Brain pericyte (primary cell): ENCODE measurements at places on chromosomes 11 and 22.

GRCh38 chr11:45752106-45752505 lies 52.8 kb upstream of the SLC35C1 start:
- DNase-seq = no peak

DNA sequence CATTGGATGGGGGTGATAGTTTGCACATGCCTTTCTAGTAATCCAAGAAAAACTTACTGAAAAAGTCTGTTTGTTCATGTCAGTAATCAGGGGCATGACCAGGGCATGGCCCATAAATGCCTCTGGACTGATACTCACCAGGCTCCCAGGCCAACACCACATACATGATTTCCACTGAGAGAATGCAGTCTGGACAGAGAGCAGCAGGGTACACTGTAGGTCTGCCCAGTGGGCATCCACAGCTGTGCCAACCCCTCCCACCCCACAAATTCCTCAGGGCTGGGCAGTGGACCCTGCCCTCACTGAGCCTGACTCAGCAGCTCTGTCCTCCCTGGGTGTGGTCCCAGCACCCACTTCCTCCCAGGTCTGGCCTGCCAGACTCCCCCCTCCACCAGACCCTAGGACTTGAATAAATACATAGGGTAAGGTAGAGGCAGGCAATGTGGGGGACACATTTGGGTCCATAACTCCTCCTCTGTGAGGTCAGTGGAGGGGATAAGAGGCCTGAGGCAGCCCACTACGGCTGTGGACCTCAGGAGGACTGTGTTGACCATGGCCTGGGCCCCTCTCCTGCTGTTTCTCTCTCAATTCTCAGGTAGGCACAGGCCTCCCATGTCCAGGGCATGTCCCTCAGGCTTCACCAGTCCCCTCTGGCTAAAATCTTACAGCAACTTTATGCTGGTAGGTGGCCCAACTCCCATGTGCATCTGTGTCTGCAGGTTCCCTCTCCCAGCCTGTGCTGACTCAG lies 92.2 kb upstream of the TOP3B start:
- no peak for DNase-seq

DNA sequence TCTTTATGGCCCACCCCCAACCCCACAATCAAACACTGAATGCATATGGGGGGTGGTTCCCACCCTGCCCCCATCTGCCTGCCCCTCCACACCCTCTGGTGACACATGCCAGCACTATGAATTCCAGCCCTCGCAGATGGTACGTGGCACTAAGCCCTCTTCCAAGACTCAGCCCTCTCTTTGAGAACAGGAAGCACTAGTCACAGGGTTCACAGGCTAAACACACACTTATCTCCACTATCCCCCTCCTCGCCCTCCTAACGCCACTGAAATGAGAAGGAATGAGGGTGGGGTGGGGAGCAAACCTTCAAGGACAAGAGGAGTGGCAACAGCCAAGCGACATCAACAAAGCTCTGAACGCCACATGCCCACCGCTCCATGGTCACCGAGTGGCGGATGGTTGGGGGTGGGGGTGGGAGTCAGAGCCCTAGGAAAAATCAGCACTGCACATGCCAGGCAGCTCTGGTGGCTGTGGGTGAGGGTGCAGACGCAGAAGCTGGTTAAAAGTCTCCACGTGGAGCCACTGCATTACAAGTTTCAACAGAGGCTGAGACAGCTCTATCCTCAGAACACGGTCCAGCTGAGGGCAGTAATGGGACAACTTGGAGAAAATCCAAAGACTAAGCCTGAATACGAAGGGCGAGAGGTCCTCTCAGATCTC lies 33.6 kb downstream of the TMEM184B start:
- no peak for DNase-seq

DNA sequence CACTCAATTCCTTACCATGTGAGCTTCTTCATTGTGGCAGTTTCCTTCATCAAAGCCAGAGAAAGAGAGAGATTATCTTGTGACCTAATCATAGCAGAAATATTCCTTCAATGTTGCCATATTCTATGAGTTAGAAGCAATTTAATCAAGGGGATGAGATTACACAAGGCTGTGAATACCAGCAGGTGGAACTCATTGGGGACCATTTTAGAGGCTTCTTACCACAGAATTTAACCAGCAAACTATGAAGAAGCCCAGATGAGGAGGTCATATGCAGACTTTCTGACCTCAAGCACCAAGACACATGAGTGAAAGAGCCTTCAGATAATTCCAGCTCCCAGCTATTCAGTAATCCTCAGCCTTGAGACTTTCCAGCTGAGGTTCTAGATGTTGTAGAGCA lies 51.3 kb downstream of the ADM start:
- no peak for DNase-seq

DNA sequence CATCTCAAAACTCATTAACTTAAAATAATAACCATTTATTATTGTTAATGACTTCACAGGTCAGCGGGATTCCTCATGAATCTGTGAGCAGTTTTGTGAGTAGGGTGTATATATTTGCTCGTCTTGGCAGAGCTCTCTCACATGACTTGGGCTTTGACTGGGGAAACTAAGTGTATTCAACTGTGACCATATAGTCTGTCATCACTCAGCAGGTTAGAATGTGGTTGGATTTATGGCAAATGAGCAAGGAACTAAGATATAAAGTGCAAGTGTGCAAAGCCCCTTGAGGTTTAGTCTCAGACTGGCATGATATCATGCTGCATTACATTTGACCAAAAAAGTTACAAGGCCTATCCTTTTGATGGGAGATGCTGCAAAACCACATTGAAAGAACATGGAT lies 254.8 kb downstream of the CNTN5 start:
- no peak for DNase-seq

DNA sequence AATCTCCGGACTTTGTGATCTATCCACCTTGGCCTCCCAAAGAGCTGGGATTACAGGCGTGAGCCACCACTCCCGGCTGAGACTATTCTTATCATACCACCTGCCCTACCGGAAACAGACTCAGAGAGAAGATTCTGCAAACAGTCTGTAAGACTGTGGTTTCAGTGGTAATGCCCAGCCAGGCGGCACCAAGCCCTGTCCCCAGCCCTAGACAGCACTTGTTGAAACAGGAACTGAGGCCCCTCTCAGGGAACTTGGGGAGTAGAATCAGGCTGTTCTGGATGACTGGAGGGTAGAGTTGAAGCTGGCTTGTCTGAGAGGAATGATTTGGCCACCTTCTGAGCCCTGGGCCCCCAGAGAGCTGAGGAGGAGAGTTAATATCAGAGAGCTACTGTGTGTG lies 1.3 kb upstream of the INSC start:
- DNase-seq = no peak

DNA sequence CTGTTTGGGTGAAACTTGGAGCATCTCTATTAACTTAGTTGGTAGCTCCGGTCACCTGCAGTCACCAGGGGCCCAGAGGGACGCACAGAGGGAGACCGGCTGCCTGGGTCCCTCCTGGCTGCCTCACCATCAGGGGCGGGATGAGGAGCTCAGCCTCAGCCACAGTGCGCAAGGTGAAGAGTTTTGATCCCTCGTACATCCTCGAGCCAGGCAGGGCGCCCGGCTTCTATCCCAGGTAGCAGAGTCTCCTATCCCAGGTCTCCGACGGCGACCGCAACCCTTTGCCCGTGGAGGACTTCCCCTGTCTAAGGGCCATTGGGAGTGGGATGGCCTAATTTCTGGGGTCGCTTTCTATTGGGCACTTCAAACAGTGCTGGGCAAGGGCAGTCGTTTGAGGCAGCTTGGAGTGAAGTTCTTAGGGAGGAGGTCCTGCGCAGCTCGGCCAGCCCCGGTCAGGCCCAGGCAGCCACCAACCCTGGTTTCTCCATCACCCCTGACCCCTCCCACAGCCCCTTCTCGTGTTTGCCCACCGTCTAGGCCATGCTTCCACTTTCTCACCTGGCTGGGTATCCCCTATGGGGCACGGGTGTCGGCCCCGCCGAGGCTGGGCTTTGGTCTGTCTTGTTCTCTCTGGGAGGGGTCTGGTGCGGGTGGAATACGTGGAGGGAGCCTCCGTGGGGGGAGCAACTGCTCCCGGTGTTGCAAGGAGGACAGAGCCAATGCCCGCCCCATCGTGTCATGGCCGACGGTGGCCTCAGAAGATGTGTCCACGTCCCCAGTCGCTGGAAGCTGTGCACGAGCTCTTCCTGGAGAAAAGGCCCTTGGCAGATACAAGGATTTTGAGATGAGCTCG lies 3.6 kb upstream of the MRGPRG start:
- no peak for DNase-seq

- no peak for DNase-seq
These were observed 535.9 kb downstream of the BRD1 start for GRCh38 chr22:49291781-49292180.

- DNase-seq = no peak
These were observed 132.7 kb downstream of the FAT3 start for GRCh38 chr11:92357344-92357743.

- DNase-seq = no peak
These were observed 49.8 kb downstream of the BMAL1 start for GRCh38 chr11:13327421-13327820.

- no peak for DNase-seq
These were observed 232.7 kb downstream of the CTTN start for GRCh38 chr11:70630816-70631623.

DNA sequence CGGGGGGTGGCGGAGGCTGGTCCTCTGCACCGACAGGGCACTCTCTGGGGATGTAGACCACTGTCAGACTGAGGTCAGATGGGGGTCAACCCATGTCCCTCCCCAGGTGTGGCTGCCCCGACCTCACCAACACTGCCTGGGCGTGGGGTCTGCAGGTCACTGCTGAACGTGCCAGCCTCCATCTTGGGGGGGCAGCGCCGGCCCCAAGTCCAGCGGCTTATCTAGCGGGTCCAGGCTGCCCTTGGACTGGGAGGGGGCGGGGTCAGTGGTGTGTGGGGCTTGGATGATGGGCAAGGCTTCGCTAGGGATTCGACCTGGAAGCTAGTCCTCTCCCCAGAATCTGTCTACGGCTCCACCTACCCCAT lies 178.2 kb downstream of the IGLL1 start:
- DNase-seq = no peak

DNA sequence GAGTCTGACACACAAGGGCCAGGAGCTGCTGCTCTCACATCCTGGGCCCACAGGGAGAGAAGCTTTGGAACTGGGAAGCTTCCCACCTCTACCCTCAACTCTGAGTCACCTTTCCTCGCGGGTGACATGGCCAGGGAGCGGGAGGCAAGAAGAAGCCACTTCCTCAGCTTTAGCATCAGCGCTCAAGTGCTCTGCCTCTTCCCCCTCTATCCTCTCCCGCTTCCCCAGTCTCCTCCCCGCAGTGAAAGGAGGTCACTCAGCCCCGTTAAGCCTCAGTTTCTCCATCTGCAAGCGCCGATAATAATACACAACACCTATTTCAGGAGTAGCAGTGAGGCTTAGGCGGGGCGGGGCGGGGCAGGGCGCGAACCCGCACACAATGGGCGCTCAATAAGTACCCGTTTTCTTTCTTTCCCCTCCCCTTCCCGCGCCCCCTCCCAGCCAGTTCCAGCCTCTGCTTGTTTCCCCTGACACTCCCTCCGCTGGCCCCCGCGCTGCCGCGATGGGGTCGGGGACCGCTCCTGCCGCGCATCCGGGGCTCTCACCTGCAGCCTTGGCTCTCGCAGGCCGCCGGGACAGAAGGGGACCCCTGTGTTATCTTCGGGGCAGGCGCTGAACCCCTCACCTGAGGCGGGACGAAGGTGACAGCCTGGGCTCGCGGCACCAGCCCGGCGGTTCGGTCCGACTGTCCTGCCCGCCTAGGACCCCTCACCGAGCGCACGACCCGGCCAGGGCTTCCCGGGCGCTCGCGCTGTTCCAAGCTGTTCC lies 892 bp downstream of the GDPD5 start:
- no peak for DNase-seq

DNA sequence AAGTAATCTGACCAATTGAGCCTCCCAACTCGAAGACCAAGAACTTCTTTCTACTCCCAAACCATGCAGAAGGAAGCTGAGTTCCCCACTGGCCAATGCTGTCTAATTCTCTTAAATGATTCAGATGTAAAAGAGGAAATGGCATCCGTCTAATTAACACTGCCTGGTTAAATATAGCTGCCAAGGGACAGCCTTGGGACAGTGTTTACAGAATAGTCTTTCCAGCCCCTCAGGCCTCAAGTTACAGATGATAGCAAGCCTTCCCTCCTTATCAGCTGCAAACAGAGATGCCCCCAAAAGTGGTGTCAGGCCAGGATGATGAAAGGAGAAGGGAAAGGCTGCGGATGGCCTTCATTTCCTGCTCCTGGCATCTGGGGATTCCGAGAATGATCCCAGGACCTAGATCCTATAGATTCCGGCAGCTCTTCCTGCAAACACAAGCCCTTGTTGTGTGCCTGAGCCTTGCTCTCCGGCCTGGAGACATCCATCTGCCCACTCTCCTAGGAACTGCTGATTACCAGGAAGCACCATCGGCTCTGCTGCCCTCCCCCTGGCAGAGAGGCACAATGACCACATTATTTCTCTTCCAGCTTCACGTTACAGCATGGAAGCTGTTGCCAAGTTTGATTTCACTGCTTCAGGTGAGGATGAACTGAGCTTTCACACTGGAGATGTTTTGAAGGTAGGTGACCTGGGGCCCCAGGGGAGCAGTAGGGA lies 13.5 kb upstream of the TMA7B start:
- no peak for DNase-seq

DNA sequence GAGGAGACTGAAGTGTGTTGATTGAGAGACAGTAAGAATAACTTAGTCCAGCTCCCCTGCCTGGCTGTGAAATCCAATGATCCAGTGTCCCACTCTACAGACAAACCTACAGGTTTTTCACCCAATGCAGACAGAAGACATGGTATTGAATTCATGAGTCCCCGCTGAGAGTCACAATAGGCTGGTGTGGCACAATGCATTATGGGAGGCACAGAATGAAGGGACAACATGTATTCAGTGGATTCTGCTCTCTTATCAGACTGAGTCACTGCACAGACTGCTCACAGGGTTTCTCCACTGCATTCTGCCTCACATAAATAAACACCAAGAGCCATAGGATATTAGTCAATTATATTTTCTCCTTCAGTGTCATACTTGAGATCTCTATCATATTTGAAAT lies 55.2 kb upstream of the TOP3B start:
- no peak for DNase-seq

GRCh38 chr11:76612226-76612625 lies 58.3 kb downstream of the LRRC32 start:
- no peak for DNase-seq

DNA sequence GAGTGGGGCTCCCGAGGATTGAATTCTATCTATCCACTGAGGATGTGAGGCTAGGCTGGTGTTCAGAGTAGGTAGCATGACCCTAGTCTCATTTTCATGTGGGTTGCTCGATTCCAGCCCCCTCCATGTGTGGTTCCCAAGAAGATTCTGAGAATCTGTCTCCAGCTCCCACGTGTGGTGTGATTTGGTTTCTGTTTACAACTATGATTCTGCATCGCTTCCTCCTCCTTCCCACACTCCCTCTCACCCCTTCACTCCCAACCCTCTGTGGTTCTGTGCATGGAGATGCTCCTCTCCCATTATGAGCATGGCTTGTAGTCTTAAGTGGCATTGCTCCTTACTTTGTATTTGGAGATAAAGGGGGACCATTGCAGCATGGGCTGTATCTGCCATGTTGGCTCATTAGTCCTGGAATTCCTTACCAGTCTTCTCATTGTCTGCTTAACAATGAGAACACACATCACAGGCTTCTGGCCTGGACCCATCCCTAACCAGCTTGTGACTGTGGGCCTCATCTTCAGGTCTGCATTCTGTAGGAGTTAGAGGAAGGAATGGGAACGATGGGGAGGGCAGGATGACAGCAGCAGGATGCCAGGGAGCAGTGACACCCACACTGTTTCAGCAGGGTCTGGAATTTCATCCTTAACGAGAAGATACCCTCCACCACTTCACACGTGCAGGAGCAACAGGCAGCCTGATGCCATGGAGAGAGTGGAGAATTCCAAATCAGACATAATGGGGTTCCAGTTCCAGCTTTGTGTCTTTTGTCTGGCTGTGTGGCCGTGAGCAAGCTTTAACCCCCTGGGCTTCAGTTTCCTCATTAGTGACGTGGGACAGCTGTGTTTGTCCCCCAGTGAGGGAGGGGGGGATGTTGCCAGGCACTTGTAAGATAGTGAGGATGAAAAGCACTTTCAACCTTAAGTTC lies 86.0 kb downstream of the CCDC81 start:
- no peak for DNase-seq
